Central memory CD8-positive, alpha-beta T cell (primary cell): ENCODE measurements at places on chromosomes 5 and 9.

GRCh38 chr5:132001647-132002561 lies 9.6 kb downstream of the ACSL6 start:
- no peak for DNase-seq

- DNase-seq, result no peak
These were observed 216.9 kb upstream of the TLX3 start for GRCh38 chr5:171092194-171092593.

DNA sequence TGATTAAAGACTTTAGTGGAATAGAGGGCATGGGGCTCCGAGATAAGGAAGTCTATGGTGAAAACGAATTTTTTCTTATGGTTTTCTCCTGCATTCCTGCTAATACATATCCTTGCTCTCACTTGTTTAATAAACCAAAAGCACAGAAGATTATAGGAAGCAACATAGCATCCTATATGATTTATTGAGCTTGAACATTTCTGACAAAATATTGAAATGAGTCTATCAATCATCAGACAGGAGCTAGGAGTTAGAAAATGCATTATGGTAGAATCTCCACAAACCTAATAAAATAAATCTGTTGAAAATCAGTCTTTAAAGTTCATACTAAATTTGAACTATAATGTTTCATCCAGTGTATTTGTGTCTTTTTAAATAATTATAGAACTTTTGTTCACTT lies 554.6 kb upstream of the RGMB start:
- DNase-seq, result no peak

DNA sequence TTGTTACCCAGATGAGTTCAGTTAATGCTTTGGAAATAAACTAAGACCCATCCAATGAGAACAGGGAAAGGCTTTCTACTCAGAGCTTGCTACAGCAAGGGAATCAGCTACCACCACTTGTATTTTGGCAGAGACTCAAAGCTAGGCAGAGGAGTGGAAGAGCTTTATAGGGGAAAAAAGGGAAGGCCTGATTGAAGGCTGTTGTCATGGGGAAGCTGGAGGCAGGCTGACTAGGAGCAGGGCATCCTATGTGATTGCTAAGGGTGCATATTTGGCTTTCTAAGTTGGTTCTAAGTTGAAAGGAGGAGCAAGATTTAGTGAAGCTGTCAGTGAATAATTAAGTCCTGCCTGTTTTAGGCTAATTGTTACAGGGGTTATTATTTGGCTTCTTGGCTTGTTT lies 115.5 kb downstream of the PTTG1 start:
- DNase-seq, result no peak

GRCh38 chr5:138351056-138351455 lies 1.4 kb upstream of the KDM3B start:
- no peak for DNase-seq

- no peak for DNase-seq
These were observed 625 bp upstream of the UBLCP1 start for GRCh38 chr5:159262472-159262858.

GRCh38 chr5:116361171-116361967 lies 213.3 kb downstream of the SEMA6A start:
- DNase-seq, result no peak

DNA sequence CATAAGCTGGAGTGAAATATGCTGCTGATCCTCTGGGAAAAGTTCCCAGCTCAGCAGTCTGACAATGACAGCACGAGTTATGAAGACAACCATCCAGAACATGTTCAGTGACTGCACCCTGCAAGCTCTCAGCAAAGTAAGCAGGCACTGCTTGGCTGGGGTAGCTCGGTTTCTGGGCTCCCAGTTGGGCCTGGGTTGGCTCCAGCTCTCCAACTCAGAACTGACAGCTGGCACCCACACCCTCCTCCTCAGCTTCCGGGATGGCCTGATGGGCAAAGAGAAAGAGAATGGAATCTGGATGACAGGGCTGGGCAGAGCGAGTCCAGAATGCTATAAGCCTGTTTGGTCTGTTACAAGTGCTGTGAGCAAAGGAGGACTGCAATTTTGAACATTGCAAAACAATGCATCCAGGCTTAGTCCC lies 185.0 kb downstream of the CSNK1G3 start:
- DNase-seq, result no peak

- no peak for DNase-seq
These were observed 464.9 kb downstream of the ELAVL2 start for GRCh38 chr9:23361096-23361495.

DNA sequence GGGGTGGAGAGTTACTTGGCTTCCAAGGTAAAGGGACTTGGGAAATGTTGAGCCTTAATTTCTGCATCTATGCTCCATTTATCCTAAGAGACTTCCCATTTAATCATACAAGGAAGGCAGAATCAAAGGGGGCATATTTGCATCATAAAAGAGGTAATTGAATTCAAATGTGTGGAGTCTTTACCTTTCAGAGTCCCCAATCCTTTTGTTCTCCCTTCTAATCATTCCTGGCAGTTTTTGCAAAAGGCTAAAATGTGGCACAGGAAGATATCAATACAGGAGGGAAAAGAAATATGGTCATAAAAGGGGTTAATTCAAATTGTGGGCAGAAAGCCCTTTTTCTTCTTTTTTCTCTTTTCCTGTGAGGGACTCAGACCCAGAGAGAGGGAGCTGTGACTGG lies 69.5 kb downstream of the SFXN1 start:
- DNase-seq, result no peak

- no peak for DNase-seq
These were observed 179.5 kb upstream of the MAST4 start for GRCh38 chr5:66416698-66417097.

- no peak for DNase-seq
These were observed 322.4 kb downstream of the TMEM161B start for GRCh38 chr5:87946271-87946670.

- DNase-seq, result no peak
These were observed 6.0 kb downstream of the STRBP start for GRCh38 chr9:123262338-123262737.

- DNase-seq, result no peak
These were observed 773 bp upstream of the ELL2 start for GRCh38 chr5:95962475-95962773.

DNA sequence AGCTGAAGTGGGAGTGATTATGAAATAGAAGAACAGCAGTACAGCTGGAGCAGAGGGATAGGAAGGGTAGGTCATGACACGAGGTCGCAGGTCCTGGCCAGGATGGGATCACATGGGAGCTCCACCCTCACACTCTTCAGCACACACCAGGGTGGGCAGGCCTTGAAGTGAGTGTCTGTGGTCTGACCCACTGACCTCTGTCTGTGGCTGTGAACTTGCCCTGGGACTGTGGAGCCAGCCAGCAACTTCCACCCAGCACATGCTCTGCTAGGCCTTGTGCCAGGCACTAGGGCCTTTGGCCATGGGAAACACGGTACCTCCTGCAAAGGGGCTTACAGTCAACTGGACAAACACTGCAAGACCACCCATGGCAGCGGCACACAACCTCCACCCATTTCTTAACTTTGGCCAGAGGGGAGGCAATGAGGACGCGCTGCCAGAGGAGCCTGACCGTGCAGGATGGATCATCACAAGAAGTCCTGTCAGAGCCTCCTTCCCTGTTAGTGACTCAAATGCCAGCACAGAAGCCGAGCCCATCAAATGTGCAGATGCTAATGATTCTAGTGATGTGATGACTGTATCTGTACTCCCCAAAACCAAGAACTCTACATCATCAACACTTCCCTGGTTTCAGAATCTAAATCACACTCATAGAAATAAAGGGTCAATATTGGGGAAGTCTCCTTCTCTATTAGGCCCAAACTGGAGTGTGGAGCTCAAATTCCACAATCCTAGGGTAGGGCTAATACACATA lies 113.6 kb downstream of the DPYSL3 start:
- DNase-seq, result no peak

DNA sequence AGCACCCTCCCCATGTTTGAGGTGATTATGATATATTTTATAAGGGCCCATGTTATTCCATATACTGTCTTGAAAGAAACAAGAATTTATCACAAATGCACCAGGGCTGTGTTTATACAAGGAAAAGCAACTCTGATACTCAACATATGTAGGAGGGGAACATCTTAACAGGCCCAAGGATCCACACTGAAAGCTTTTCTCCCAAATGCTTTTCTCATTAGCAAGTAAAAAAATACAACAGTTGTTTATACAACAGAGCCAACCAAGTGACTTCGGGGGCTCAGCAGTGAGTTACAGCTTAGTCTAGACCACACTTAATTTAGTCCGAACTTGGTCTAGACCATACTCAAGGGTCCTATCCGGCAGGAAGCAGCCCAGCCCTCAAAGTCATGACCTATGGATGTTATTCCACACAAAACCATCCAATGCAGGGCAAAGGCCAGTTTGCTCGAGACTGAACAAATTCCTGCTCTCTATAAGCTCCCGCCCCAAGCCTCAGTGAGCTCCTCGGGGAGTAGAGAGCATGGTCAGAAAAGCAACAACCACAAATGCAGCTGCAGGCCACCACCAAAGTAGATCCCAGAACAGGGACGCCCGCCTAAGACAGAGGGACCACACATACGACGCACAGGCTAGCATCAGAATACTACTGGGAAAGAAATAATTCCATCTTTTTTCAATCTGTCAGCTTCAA lies 6.8 kb downstream of the GZMK start:
- DNase-seq, result no peak

DNA sequence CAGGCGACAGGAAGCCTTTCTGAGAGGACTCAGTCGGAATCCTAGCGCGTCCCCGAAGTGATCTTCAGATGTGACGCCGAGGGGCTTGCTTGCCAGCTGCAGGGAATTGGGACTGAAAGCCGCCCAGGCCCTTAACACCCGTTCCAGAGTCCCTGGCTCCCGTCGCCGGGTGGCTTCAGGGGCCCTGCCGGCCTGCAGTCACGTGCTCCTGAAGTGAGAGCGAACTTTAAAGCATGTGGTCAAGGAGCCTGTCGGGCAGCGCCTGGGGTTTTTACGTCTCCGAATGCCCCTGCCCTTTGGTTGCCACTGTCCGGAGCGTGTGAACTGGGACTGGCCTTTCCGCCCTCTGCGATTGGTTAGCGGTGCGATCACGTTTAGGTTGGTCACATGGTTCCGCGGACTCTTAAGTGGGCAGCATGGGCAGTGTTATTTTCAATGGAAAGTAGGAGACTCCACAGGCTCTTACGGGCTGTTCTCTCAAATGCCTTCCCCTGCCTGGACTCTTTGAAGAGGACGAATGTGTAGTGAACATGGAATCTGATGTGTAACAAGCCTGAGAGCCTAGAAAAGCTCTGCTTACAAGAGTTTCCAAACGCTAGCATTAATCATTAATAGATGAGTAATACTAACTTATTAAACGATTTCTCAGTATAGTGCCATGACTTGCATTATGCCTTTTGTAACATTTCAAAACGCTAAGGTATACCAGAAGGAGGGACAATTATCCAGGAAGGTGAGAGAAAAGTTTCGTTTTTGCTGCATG lies 1.9 kb downstream of the VLDLR start:
- DNase-seq, result no peak

DNA sequence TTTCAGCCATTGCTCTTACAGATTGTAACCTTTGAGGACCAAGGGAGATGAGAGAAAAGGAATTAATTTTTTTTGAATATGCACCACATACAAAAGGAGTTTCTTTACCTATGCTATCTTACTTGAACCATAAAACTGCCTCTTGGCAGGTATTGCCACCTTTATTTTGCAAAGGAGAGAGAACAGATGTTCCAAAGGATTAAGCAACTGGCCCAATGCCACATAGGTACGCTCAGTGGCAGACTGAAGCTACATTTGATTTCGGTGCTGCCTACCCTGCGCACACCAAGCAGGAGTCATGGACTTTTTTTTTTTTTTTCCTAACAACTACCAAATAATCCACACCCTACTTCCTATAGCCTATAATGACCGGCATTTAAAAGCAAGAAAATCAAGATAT lies 43.1 kb downstream of the SAXO1 start:
- DNase-seq, result no peak

- DNase-seq, result no peak
These were observed 1058.5 kb upstream of the DMAC1 start for GRCh38 chr9:8857926-8858595.

- DNase-seq, result no peak
These were observed 59.1 kb downstream of the TLR4 start for GRCh38 chr9:117763314-117763713.

DNA sequence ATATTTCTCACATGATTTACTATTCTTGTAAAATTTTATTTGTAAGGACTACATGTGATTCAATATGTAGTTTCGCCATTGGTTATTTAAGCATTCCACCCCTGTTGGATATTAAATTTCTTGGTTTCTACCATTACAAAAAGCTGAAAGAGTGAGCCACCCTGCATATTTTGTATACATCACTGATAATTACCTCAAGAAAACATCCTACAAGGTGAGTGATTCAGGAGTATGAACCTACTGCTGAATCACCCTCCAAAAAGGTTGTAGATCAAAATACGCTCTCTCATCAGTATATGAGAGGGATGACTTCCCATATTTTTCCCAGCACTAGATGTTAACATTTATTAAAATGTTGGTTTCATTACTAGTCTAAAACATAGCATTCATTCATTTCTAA lies 454.3 kb upstream of the WWC1 start:
- DNase-seq, result no peak

- DNase-seq, result peak; percentile 34
These were observed 146.6 kb downstream of the GAPVD1 start for GRCh38 chr9:125407974-125408900.

- no peak for DNase-seq
These were observed 15.3 kb downstream of the ASS1 start for GRCh38 chr9:130459941-130460669.

GRCh38 chr5:178365501-178366440 lies 133.2 kb upstream of the PHYKPL start:
- no peak for DNase-seq

DNA sequence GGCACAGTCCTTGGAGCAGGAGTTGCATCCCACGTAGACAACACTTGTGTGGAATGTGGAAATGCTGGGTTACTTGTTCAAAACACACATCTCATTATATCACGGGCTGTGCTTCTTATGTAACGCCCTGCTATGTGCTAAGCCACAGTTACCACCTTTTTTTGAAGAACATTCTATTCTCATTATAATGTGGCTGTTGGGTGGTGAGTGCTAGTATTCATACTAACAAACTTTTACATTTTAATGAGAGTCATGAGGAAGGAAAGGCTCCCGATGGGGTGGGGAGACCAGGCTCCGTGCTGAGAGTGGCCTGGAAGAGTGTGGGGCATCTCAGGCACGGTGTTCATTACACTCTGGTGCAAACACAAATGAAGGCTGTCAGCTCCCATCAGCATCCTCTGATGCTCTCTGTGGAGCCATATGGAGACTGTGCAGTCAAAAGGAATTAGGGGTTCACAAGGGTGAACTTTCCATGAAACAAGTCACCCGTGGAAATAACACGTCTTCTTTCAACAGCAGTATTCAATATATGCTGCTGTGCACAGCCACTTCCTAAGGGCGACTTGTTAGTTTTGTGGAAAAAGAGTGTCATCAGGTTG lies 153.1 kb upstream of the RAPGEF1 start:
- DNase-seq, result no peak
